ENCODE measurements at places on chromosomes 1 and 21.

GRCh38 chr1:171772312-171772711 lies 9.1 kb upstream of the METTL13 start:
- no peak for DNase-seq

- DNase-seq: no peak
Measured at GRCh38 chr1:84665703-84666317, 24.5 kb downstream of the SSX2IP start.

DNA sequence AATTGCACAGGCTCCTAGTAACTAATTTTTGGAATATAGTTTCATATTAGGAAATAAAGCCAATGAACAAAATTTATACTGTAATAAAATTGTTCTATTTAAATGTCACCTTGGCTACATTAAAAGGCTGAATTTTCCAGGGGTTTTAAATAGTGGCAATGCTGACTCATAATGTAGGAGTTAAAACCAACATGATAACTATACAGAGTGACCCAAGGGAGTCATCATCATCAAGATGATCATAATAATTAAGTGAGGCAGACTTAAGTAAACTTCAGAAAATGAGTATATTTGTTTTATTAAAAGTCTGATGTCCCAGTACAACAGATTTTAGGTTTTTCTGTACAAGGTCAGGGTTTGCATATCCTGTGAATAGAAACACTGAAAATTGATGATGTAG lies 183.4 kb downstream of the PLPPR4 start:
- DNase-seq: no peak

- no peak for DNase-seq
Measured at GRCh38 chr1:33713058-33713877, 150.6 kb upstream of the HMGB4 start.

DNA sequence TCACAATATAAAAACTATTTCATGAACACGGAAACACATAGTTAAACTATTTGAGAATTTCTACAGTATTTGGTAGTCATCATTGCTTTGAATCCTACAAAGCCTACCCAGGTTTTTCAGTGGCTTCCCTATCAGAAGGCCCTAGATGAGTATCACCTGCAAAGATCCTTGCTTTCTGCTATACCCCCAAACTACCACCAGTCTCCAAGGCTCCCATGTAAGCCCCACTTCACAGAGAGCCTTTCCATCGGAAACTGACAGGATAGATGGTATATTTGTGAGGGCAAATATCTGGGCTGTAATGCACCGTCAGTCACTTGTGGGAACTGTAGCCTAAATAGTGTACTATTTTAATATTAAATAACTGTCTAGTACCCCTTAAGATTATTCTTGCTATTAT lies 674.3 kb downstream of the BRINP3 start:
- DNase-seq: no peak

DNA sequence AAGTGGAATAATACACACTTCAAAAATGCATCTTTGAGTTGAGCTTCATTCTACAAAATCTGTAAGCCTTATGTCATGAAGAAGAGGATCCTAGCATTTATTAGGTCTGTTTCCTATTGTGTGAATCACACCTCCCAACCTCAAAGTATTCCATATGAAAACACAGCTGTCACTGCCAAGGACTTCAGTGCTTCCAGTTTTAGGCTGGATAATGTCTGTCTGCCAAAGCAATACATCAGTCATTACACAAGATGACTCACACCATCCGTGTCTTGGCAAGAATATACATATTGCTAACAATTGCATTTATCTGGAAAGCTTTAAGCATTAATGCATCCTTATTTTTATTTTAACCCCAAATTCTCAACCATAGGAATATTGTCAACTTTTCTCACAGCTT lies 125.7 kb upstream of the TMPRSS15 start:
- no peak for DNase-seq

DNA sequence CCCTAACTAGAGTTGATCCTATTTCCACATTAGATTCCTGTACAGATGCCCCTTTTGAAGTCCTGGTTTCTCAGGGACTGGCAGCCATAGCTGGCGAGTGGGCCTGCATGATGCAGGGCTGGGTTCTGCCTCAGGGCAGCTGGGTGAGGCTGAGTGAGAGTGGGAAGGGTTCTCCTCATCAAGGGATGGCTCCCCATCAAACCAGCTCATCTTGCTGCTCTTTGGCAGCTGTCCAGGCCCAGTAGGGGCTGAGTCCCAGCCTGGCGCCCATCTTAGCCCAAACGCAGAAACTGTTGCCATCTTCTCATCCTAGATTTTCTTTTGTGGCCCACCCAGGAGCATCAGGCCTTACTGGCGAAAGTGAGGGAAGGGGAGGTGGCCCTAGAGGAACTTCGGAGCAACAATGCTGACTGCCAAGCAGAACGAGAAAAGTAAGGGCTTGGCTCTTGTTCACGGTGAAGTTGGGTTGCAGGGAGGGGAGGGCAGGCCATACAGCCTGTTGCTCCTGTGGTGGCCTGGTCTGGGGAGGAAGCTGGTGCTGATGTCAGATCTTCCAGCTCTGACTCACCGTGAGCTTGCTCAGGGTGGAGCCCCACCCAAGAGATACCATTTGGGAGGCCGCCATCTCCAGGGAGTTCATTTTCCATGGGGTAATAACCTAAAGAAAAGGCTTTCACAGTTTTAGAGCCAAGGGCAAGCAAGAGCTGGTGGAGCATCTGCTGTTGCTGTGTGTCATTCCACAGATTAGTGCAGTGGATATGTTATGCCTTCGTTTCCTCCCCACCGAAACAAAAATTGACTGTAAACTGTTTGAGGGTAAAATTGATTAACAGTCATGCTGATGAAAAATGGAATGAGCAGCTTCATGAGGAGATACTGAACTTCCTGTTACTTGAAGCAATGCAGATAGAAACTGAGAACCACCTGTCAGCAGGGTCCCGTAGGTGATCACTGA lies 34.7 kb downstream of the TUFT1 start:
- DNase-seq: no peak

GRCh38 chr1:210817385-210818275 lies 316.3 kb downstream of the KCNH1 start:
- no peak for DNase-seq

- no peak for DNase-seq
Measured at GRCh38 chr1:54800041-54800898, 853 bp downstream of the TTC22 start.

- no peak for DNase-seq
Measured at GRCh38 chr1:53089478-53090226, 27.6 kb downstream of the PODN start.

DNA sequence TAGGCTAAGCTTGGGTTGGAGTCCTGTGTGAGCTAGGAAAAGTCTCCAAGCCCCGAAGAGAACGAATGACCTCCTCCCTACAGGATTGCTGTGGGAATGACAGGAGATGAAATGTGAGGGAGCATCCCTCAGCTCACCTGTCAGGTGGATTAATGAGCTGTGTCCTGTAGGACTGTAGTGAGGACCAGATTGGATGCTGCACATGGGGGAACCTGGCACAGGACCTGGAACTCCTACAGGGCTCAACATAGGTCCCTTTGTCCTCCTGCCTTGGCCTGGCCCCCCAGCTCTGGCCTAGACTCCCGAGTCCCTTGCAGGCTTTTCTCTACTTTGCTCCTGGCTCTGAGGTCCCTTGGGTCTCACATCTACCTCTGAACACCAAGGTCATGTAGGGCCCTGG lies 155.7 kb downstream of the PTPRU start:
- DNase-seq: no peak

DNA sequence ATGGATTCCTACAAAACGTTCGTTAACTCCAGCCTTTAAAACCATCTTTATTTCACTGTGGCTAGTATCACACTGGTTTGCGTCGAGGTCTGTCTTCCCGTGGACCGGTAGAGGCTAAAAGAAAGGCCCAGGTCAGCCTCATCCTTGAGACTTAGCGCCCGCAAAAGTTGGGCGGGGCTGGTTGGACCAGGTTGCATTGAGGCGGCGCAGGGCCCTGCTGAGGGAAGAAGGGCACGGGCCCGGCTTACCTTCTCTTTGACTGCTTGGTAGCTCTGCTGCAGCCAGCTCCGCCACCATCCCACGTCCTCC lies 455 bp downstream of the BSDC1 start:
- no peak for DNase-seq

DNA sequence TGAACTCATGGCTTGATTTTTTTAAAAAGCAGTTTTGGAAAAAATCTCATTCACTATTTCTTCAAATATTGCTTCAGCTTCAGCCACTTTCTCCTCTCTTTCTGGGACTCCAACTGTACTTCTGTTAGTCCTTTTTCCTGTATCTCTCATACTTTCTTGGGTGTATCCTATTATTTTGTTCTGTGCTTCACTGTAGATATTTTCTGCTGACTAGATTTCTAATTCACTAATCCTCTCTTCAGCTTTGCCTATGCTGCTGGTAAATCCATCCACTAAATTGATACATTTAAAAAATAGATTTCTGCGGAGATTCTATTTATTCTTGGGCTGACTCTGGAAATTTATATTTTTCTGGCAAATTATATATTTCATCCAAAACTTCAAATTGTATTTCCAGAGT lies 4.9 kb upstream of the KCNE2 start:
- no peak for DNase-seq

DNA sequence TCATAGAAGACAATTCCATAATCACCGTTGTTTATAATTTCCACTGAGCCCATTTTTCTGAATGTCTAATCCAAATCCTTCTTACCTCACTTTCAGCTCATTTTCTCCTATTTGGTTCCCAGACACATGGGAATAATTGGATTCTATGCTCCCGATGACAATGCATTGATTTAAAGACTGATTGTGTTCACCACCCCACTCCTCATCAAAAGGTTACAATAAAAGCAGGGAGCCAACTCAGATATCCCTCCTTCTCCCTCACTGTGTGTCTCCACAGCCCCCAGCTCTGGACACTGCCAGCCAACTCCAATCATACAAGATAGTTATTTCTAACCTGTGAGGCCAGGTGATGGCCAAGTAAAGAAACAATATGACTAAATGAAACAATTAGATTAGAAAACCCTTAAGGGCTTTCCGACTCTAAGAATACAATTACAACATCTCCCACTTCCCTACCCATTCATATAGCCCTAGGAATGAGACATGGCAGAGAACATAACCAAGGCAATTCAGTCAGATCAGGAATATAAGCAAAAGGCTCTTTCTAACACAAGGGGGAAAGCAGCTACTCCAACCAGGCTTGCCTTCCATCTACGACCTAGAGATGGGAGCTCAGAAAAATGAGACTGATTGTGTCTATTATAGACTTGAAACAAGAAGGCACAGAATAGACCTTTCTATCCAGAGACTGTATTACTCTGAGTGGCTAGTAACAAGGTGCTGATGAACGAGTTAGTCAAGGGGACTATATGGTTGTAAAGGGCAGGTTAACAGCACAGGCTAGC lies 28.5 kb upstream of the CADM3 start:
- DNase-seq: no peak

- DNase-seq: no peak
Measured at GRCh38 chr1:110291241-110292030, 47.7 kb upstream of the RBM15 start.

- no peak for DNase-seq
Measured at GRCh38 chr21:19123525-19123924, 719.9 kb upstream of the TMPRSS15 start.

GRCh38 chr1:118896416-118896815 lies 91.7 kb downstream of the TBX15 start:
- DNase-seq: no peak

DNA sequence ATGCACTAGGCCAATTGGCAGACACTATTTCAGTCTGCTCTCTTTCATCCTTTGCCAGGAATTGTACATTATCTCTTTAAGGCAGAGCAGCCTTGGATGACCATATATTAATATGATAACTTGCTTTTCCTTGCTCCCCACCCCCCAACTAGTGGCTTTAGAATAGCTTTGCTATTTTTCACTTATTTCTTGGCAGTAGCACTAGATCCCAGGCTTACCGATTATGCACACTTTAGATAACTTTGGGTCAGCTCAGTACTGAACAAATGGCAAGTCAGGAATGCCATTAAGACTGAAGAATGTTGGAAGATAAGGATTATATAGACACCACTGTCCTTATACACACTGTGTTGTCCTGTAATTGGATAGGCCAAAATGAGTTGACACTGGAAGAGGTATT lies 146.4 kb downstream of the FGGY start:
- no peak for DNase-seq

DNA sequence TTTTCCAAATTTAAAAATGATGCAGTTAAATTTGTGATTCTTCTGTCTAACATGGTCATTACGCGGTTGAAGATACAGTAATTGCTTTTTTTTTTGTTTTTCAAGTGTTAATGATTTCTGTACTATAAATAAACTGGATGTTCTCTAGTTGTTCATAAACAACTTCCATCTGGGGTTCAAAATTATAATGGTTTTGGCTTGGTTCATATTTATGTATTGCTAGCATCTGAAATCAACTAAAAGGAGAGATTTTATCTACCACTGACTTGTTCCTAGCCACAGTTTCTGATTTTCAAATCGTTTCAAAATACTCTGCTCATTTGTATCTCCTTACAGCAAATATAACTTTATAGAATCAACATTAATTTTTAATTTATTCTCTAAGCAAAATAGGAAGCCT lies 35.2 kb upstream of the PLPPR4 start:
- no peak for DNase-seq

DNA sequence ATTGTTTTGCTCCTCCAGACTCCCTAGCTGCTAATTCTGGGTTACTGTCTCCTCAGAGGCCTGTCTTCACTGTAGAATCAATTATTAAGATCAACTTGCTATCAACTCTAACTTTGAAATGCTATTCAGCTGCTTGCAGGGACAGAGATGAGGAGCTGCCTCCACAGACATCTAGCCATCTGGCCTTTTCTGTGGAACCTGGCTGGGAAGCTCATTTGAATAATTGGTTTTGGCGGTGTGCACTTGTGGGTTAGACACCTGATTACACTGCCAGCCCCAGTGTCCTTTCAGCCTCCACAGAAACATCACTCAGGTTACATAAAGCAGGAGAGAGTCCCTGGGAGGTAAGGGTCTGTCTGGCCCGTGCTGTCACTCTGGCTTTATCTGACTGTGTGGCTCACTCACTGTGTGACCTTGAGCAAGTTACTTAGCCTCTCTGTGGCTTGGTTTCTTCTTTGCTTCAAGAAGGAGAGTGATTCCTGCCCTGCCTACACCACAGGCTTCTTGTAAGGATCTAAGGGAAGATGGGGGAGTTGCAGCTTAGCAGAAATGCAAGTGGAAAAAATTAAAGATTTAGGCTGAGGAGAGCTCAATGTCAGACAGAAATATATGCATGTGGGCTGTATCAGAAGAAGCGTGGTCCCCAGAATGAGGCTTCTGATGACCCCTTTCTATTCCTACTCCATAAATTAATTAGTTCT lies 131.6 kb downstream of the BEND5 start:
- DNase-seq: no peak

DNA sequence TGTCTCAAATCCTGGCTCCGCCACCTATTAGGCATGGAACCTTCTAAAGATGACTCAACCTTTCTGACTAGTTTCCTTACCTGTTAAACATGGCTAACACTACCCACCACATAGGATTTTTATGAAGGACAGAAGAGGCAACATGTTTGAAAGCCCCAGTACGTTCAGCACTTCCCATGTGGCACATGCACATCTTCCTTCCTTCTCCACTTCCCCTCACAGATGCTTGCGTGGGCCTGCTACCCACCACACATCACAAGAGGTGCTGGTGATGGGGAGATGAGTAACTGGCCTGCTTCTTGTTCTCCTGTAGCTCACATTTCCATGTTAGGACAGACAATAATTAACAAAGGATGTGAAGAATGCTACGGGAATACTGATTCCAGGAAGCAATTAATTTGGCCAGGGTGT lies 7.1 kb downstream of the ZBTB21 start:
- peak; percentile 30 for DNase-seq
